ENCODE measurements at places on chromosomes 1 and 21. TPM values are rescaled to one million over a fixed set of nuclear protein-coding genes. Genes with fewer than 3 reads are reported as not detected.

Gene CAMSAP2
- 24.2 TPM for polyA plus RNA-seq

Gene PSRC1
- polyA plus RNA-seq, result 18.5 TPM

Gene AGMAT
- 0.74 TPM for polyA plus RNA-seq

Gene HCRTR1
- polyA plus RNA-seq, result not detected

Gene NUP133
- 27.3 TPM for polyA plus RNA-seq

Gene ANKRD35
- 2.7 TPM for polyA plus RNA-seq

Gene TEDDM1
- polyA plus RNA-seq, result not detected

Gene SCP2
- 164 TPM for polyA plus RNA-seq

Gene C1orf115
- polyA plus RNA-seq, result 0.05 TPM

Gene APCS
- polyA plus RNA-seq, result not detected

Gene HRNR
- polyA plus RNA-seq, result not detected

Gene AK4
- 0.78 TPM for polyA plus RNA-seq

Gene WDR77
- polyA plus RNA-seq, result 86.9 TPM

Gene GBP6
- not detected for polyA plus RNA-seq

Gene TNNT2
- 1.6 TPM for polyA plus RNA-seq

GRCh38 chr1:8752921-8753713 is 64.3 kb downstream of the RERE start:
- DNase-seq, result no peak

GRCh38 chr1:164895026-164895912 is 336.3 kb downstream of the PBX1 start:
- no peak for DNase-seq

DNA sequence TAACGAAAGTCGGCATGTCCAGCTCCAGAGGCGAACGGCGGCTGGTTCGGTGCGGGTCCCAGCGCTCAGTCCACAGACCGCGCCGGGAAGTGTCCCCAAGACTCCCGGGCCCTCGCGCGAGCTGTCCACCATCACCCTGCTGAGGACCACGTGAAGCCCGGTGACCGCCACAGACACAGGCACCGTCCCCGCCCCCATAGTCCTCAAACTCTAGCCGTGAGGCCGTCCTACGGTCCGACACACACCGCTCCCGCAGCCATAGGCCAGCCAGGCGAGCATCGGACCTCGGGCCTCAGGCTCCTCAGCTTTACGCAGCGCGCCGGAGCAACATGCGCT is 535 bp downstream of the SETD4 start:
- DNase-seq, result no peak

DNA sequence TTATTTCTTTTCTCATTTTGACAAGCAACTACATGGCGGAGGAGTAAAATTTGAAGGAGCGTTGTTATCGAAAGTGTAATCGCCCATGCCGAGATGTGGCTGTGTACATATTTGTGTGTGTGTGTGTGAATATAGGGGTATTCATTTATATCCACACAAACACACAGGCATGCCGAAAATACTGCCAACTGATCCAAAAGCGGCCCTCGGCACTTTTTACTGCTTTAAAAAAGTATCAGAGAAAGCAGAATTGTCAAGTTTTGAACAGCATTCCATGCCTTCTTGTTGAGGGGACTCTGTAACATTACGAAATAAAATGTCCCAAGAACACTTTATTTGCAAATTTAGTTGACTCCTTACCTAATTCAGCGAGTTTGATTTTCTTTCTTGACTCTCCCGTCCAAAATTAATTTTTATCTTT is 1.1 kb downstream of the PBX1 start:
- DNase-seq, result no peak

DNA sequence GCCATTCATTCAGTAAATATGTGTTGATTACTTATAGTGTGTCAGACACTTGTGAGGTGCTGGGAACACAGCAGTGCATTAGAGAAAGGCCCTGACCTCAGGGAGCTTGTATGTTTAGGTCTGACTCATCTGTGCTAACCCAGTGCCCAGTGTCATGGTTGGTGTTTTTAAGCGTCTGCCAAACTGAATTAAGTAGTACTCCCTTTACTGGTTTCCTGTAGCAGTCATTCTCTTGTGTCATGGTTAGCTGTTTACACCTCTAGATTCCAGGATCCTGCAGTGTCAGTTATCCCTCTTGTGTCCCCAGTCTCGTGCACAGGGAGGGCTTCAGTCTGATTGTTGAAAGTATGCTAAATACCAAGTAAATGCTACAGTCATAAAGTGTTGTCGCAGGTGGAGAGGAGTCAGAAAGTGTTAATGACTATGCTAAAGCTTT is 14.2 kb downstream of the UCK2 start:
- DNase-seq, result no peak

GRCh38 chr1:187244623-187245022 is 415.9 kb downstream of the PLA2G4A start:
- DNase-seq, result no peak

DNA sequence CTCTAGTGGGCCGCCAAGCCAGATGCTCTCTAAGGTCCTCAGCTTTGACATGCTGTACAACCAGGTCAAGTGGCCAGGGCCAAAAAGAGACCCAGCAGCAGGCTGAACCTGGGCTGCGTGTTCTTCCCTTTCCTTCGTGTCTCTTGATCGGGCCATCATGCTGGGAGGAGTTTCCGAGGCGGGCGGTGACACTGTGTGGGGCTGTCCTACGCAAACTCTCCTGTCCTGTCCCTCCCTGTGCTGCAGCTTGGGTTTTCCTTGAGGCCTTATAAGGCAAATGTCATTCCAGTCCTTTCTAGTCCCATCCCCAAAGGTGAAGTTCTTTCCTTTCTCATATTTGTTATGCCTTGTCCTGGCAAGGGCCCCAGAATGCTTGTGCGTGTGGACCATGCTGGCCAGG is 56.7 kb downstream of the ARHGEF10L start:
- no peak for DNase-seq

DNA sequence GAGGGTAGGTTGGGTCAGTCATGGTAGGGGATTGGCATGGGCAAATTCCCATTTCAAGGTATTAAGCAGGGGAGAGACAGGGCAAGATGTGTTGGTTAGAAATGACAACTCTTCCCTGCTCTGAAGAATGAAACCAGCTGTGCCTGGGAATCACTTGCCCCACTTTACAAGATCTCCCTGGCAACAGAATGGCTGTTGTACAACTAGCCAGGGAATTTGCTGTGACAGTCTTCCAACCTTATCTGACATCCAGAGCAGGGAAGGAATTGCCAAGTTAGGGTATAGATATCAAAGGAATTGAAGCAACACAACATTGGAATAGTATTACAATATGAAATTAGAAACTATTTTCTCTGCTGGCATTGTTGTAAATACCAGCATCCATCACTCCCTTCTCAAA is 154.7 kb downstream of the CACNA1E start:
- no peak for DNase-seq

DNA sequence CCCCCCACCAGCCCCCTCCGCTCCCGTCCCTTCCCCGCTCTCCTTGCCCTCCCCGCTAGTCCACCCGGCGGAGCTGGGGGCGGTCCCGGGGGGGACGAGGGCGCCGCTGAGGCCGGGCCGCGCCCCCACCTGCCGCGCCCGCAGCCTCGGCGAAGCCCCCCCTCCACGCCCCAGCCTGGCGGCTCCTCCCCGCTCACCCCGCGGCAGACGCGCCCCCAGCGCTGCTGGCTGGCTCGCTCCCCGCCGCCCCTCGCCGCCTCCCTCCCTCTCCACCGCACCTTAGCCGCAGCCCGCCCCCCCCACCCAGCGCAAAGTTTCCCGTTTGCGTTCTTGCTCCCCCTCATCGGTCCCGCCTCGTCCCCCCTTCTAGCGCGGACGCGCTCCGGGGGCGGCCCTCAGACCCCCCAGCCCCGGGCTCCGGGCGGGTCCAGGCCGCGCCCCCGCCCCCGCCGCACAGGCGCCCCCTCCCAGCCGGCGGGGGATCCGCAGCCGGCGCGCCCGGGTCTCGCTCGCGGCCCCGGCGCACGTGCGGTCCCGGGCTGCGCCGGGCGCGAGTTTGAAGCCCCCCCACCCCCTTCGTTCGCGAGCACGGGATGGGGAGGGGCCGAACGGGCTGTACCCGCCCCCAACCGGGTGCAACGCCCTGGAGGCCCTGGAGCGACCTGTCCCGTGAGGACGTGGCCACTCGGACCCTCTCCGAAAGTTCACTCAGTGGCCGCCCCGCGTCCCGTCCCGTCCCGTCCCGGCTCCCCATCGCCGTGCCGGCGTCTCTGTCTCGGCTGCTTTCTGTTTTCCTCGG is 623 bp downstream of the PTPRF start:
- no peak for DNase-seq

- no peak for DNase-seq
Measured at GRCh38 chr1:113057006-113057405, 16.0 kb upstream of the LRIG2 start.

DNA sequence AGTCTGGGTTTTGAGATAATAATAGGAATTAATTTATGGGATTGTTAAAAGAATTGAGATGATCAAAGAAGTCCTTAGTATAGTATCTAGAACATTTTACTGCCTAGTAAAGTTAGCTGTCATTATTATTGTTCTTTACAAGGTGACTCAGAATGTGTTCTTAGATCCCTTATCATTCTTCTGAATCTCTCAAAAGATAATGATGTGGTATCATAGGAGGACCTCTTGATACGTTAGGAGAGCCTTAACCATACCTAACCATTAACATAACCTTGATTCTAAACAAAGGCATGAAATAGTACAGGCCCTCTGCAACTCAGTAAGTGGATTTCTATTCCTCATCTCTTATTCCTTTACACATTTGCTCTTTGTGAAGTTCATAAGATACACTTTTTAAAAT is 246.6 kb upstream of the CACYBP start:
- no peak for DNase-seq

GRCh38 chr1:71311376-71311775 is 230.5 kb upstream of the ZRANB2 start:
- no peak for DNase-seq

GRCh38 chr1:37037690-37038089 is 3.4 kb upstream of the GRIK3 start:
- DNase-seq, result no peak

DNA sequence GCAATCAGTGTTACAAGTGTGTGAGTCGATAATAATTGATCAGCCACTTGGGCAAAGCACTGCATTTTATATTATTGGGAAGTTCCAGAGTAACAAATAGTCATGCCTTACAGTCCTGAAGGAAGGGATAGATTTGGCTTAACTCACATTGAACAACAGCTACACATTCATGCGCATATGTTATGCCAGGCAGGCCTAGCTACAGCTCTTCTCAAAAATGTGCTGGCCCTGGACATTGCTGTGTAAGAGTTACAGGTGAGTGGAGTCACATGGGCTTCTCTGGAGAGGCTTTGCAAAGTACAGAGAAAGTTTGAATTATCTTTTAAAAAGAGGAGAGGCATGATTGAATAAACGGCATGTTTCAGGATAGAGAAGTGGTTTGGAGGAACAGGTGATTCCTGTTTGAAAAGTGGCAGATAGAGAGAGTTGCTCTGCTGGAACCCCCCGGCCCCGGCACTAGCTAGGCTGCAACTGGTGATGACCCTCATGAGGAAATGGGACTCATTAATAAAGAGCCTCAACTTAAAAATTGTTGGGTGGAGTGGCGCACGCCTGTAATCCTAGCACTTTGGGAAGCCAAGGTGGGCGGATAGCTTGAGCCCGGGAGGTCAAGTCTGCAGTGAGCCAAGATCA is 200.6 kb downstream of the CRB1 start:
- DNase-seq, result no peak

- DNase-seq, result no peak
Measured at GRCh38 chr1:8161546-8162105, 135.5 kb upstream of the ERRFI1 start.

DNA sequence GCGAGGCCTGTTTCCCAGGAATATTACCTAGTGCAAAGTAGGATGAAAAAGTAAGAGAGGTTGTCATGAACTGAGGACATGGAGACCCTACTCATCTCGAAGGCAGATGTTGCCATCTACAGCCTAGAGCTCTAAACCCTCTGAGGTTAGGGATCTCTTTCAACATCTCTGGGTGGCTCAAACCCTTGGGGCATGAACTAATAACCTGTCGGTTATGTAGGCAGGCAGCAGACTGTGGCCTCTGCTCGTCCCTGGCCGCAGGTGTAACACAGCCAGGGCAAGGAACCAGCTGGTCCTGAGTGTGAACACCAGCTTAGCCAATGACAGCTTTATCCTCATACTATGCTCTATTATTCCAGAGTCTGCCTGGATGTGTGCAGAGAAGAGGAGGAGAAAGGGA is 13.2 kb downstream of the CAPZB start:
- DNase-seq, result no peak

DNA sequence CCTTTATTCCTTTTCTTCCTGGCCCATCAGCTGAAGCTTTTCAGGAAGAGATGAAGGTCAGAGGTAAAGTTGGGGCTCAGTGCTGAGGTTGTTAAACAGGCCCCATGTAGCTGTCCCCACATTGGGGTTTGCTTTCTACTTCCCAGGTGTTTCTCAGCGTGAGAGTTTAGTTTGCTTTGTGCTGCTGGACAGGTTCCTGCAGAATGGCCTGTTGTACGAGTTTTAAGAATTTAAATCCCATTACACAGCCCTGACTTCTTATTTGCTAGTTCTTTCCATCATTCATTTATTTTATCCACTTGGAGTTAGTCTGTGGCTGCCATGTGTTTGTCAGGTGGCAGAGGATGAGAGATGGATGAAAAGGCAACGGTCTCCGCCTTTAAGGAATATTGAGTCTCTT is 19.2 kb downstream of the CTPS1 start:
- DNase-seq, result no peak

DNA sequence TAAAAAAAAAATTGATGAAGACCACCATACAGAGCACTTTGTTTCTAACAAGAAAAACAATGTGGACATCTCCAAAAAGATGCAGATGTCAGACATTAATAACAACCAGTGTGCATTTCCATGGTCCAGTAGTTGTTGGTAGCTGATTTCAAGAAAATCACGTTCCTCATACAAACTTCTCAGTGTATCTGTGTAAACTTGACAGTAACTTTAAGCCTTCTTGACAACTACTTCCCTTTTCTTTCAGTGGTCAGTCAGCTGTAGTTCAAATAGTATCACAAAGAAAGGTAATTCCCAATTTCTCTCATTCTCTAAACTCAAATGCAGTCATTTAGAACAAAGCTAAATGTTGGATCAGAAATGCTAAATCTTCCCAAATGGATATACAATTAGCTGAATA is 879.9 kb downstream of the AMY1C start:
- DNase-seq, result no peak

DNA sequence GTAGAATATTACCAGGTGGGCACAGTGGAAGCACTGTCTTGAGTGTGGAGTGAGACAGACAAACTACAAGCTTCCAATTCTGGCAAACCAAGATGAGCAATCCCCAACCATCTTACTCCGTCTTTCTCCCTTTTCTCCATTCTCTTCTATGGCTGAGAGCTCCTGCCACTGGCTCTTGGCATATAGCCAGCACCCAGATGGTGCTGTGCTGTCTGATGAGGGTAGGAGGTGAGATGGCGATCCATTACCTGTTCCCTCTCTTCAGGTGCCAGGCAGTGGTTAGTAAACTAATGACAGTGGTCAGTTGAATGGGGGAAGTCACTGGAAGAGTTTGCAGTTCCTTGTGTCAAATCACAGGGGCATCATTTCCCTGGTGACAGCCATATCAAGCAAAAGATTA is 108.4 kb downstream of the FNBP1L start:
- DNase-seq, result no peak

GRCh38 chr1:210344706-210345105 is 16.0 kb downstream of the HHAT start:
- no peak for DNase-seq

DNA sequence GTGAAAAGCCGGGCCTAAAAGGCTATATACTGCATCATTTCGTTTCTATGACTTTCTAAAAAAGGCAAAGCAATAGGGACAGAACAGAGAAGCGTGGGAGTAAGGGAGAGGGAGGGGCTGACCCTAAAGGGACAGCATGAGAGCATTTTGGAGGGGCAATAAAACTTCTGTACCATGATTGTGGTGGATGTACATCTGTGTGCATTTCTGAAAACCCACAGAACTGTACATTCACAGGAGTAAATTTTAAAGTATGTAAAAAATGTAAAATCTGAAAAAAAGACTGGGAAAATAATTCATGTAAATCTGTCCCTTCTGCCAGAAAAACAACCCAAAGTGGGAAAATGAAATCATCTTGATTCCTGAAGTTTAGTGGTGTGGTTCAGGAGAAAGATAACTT is 235.4 kb downstream of the CENPF start:
- no peak for DNase-seq
